ENCODE measurements at places on chromosomes 16 and 17.

- no peak for DNase-seq
Measured at GRCh38 chr17:2175294-2175628, 120.4 kb downstream of the HIC1 start.

DNA sequence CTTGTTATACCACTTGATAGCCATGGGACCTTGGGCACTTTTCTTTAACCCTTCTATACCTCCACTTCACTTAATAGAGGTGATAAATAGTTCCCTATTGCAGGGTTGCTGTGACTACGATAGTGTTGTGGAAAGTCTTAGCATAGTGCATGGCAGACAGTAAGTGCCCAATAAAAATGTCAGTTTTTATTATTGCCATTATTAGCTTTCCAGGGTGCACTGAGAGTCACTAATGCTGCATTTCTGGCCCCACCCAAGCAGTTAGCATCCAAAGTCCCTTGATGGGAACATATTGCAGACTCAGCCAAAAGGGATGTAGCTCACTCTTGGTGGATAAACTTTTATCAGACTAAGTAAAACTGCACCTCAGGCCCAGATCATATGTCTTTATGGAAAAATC is 41.5 kb upstream of the TEKT3 start:
- no peak for DNase-seq

- peak; percentile 83 for DNase-seq
Measured at GRCh38 chr17:44219616-44220212, at the start of gene UBTF. UBTF (minus strand) TSS chr17:44219675; CDS start chr17:44218229, 1,446 bp downstream.

DNA sequence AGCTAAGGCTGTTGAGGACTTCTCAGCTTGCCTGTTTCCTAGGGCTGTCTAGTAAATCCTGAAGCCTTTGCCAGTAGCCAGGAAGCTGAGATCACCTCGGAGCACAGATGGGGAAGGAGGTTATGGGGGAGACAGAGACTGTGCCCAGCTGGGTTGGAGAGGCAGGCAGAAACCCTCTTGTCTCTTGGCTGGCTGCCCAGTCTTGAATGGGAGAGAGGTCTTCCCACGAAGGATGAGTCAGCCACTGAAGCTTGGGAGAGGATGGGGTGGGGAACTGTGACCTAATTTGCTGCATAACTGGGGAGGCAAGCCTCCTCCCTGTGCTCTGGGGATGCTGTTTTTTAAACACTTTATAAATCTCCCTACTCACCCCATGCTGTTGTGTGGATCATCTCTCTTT is 69.8 kb downstream of the SHISA9 start:
- DNase-seq: no peak

- peak; percentile 60 for DNase-seq
Measured at GRCh38 chr16:28187595-28188004, 24.2 kb downstream of the XPO6 start.

DNA sequence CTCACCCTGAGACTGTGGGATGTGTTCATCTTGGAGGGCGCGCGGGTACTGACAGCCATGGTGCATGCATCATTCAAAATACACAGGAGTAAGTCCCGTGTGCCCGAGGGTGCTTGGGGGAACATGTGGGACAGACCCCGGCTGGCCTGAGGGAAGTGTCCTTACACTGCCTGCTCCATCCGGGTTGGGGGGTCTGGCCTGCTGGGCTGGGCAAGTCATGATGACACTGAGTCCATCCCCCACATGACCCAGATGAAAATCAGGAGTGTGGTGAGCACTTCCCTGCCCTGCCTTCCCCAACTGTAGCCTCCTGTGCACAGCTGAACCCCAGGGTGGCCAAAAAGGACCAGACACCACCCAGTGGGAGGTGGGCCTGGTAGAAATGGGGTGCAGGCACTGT is 10.8 kb downstream of the TBC1D26 start:
- DNase-seq: no peak

- DNase-seq: no peak
Measured at GRCh38 chr17:39835038-39835786, 28.9 kb downstream of the IKZF3 start.

DNA sequence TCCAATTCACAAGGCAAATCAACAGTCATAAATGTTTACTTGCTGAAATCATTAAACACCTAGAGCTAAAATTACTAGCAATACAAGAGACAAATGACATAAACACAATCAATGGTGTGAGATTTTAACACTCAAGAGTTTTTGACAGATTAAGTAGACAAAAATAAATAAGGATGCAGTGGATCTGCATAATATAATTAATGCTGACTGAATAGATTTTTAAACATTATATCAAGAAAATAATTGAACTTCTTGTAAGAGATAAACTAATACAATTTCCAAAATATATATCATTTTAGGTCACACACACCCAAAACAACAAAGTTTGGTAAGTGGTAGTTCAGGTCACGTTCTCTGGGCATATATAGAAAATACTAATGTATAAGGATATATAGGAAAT is 322.6 kb upstream of the XYLT1 start:
- DNase-seq: no peak

DNA sequence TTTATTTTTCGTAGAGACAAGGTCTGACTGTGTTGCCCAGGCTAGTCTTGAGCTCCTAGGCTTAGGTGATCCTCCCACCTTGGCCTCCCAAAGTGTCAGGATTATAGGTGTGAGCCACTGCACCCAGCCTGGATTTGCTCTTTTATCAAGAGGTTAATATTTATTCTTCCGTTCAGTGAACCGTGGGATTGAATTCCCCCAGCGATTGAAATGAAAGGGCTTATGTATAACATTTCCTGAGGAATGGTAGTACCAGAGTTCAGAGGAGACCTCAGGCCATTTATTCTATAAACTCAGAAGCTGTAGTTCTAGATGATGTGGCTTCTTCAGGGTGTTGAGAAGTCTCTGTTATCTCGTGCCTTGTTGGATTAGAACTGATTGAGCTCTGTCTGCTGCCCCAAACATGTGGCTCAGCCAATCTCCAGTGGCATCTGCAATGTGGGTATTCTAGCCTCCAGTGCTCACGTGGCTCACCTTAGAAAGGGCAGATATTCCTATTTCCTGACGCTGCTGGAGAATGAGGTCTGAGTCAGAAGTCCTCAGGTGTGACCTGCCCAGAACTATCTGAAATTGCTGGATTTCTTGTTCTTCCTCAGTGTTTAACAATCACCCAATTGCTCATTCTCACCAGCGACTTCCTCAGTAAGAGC is 22.5 kb downstream of the HMOX2 start:
- DNase-seq: no peak

DNA sequence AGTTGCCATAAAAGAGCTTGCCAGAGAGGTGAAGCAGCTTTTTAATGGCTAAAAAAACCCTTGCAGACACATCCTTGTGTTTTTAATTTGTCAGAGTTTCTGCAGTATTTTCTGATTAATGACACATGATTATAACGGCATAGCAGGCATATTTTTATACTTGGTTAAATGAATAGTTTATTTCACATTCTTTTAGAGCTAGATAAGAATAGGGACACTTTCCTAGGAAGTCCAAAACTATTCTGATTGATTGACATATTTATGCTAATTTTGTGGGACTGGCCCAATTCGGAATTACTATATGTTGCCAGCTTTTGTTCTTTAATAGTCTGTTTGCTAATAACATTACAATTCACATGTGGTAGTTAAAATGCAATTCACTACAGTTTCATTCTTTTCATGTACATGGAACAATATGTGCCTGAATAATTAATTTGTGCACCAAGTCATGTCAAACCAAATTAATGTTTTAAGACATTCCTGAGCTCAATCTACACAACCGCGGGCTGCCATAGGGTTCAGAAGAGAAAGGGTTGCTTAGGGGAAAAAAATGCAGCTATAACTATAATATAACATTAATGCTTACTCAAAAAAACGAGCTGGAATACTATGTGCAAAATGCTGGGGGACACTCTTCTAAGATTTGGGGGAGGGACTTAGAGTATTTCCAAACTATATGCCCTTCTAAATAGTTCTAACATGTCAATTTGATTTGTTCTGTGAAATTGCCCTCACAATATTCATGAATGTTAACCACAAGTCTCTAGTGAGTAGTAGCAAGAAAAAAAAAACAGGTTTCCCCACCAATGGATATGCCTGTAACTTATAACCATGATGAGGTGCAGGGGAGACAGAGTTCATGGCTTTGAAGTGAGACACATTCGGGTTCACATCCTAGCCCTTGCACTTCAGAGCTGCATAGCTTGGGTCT is 305.4 kb downstream of the CEP112 start:
- DNase-seq: no peak

- DNase-seq: no peak
Measured at GRCh38 chr17:19344311-19345066, 18.0 kb downstream of the B9D1 start.

DNA sequence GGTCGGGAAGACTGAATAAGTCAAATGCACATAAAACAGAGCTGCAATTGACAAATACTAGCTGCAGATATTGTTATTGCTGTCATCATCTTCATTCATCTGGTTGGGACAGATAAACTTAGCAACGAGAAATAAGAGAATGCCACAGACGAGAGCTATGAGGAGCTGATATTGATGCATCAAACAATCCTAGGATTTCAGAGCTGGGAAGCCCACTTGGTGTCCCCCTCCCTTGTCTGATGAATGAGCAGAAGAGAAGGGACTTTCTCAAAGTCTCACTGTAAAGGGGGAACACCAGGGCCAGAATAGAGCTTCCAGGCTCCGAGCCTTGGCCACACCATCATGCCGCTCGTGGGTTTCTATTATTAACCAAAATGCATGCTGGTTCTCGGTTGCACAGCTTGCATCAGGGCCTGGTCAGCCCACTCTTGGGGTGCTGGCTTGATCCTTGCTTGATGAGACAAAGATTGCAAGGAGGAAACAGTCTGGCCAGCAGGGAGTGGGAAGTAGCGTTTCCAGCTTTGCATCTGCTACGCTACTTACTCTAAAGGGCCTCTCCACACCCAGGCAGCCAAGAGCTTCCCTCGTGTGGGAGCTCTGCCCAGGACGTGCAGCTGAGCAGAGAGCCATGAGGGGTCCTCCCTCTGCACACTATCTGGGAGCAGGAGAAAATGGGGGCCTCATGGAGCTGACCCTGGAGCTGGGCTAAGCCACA is 28.4 kb upstream of the EMP2 start:
- DNase-seq: no peak

- no peak for DNase-seq
Measured at GRCh38 chr16:73546341-73546845, 498.5 kb upstream of the ZFHX3 start.

- no peak for DNase-seq
Measured at GRCh38 chr16:23406546-23407240, 46.3 kb downstream of the COG7 start.

GRCh38 chr17:75428543-75429469 is 23.3 kb upstream of the GRB2 start:
- no peak for DNase-seq

DNA sequence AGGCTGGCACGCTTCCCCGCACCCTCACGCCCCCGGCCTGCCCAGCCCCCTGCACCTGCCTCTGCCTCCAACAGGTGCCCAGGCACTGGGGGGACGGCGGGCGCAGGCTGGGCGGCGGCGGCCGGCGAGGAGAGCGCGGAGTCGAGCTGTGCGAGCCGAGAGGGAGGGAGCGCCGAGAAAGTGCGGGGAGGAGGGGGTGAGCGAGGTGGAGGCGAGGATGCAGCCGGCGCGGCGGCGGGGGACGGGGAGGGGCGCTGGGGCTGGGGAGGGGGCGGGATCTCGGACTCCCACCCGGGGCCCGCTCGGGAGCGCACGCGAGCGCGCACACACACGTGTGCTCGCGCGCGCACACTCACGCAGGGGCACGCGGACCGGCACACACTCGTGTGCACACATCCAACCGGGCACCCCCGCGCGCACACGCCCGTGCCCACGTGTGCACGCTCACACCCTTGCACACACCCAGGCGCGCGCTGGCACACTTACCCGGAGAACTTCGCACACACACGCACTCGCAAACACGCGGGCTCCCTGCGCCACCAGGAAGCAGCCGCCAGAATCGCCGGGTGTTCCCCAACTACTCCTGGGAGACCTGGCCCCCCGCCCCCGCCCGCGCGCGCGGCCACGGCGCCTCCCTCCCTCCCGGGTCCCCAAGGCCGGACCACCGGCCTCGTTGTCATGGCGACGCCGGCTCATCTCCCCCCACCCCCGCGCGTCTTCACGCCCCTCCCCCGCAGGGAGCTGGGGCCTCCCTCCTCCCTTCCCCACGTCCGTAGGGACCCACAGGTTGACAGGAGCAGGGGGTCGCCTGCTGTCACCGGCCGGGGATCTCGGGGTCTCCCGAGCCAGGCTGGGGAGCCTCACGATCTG is at the start of gene DOC2A:
TSS of gene DOC2A (minus strand) at position 184 of the 870 bp plus-strand sequence. CDS start 805 bp downstream, outside the sequence.
- DNase-seq: peak; percentile 12

GRCh38 chr16:76195648-76196047 is 81.6 kb upstream of the CNTNAP4 start:
- DNase-seq: no peak

- no peak for DNase-seq
Measured at GRCh38 chr16:85563515-85564276, 49.4 kb upstream of the GSE1 start.

GRCh38 chr17:3004925-3005324 is 58.5 kb downstream of the OR1D5 start:
- DNase-seq: no peak

- peak; percentile 8 for DNase-seq
Measured at GRCh38 chr16:78836802-78837491, 737.5 kb downstream of the WWOX start.

- DNase-seq: no peak
Measured at GRCh38 chr17:50532452-50533024, at the start of gene EPN3. EPN3 (plus strand) TSS chr17:50532735; CDS start chr17:50536557, 3,822 bp downstream.

- no peak for DNase-seq
Measured at GRCh38 chr17:74260525-74260850, 13.5 kb upstream of the DNAI2 start.

- no peak for DNase-seq
Measured at GRCh38 chr16:84517366-84517765, 12.9 kb upstream of the MEAK7 start.

- no peak for DNase-seq
Measured at GRCh38 chr17:54972406-54973138, 4.0 kb downstream of the STXBP4 start.

DNA sequence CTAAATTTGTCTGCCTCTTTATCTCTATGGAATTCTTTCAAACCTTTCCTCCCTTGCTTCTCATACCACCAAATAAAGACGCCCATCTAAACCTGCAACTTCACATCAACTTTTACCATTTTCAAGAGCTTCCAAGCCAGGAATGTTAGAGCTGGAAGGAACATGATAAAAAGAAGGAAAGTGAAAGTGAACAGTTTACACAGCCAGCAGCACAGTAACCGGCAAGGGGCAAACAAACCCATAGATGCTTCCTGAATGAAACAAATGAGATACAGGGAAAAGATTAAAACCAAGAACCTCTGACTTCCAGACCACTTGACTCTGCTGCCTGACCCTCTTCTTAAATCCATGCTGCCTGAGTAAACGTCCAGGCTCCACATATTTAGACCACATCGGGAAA is 231.1 kb upstream of the CA10 start:
- DNase-seq: no peak

DNA sequence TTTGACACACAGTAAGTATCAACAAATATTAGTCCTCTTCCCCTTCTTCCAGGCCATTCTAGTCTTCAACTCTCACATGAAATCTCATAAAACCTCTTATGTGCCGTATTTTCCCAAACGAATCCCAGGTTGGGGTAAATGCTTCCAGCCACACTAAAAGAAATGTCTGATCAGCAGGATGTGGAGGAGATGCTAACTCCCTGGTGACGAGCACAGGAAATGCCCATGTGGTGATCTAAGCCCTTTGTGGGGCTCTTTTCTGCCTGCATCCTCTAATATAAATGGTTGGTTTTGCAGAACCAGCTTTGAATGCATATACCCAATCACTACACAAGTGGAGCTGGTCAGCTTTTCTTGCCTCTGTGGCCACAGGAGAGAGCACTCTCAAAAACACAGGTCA is 498.2 kb upstream of the ERCC4 start:
- DNase-seq: no peak

- no peak for DNase-seq
Measured at GRCh38 chr16:54324716-54325115, 38.1 kb upstream of the IRX3 start.

GRCh38 chr17:69213059-69213813 is 15.4 kb downstream of the ABCA10 start:
- no peak for DNase-seq
